ENCODE measurements at places on chromosomes 5 and 9. TPM values are rescaled to one million over a fixed set of nuclear protein-coding genes. Genes with fewer than 3 reads are reported as not detected.

- H3K4me3 ChIP-seq: no peak overlapping the region
- H3K4me1 ChIP-seq: no peaks in the 10 kb centered on the region
- H3K27me3 ChIP-seq: peaks cover 27% of the 10 kb centered on the region
- H3K27ac ChIP-seq: no peak overlapping the region
These were observed 23.1 kb downstream of the ADRB2 start for GRCh38 chr5:148849461-148849860.

DNA sequence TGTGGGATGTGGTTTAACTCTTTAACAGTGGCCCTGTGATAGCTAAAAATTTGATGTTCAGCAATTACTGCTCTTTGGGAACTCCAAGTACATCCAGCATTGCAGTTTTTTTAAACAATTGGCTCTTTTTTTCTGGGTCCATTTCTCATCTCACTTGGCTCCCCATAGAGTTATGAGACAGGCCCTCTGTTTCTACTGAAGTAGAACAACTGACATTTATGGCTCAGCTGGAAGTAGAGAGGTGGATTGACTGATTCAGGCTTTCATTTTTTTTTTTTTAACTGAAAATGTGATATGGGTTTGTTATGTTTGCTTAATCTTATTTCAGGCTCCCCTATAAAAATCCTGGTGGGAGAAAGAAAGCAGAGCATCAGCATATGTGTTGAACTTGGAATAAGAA lies 96.6 kb upstream of the CD180 start:
- no peak overlapping the region for H3K27ac ChIP-seq
- H3K4me1 ChIP-seq: peaks cover 11% of the 10 kb centered on the region
- DNase-seq: no peak
- no peaks in the 10 kb centered on the region for H3K27me3 ChIP-seq
- H3K4me3 ChIP-seq: no peak overlapping the region
- H3K36me3 ChIP-seq: no peaks in the 10 kb centered on the region

- H3K27ac ChIP-seq: no peak overlapping the region
- peaks cover 17% of the 10 kb centered on the region for H3K4me1 ChIP-seq
- H3K36me3 ChIP-seq: peaks cover 23% of the 10 kb centered on the region
- no peak overlapping the region for H3K4me3 ChIP-seq
- H3K27me3 ChIP-seq: no peaks in the 10 kb centered on the region
- DNase-seq: no peak
These were observed 31.0 kb upstream of the RPS23 start for GRCh38 chr5:82309091-82309531.

DNA sequence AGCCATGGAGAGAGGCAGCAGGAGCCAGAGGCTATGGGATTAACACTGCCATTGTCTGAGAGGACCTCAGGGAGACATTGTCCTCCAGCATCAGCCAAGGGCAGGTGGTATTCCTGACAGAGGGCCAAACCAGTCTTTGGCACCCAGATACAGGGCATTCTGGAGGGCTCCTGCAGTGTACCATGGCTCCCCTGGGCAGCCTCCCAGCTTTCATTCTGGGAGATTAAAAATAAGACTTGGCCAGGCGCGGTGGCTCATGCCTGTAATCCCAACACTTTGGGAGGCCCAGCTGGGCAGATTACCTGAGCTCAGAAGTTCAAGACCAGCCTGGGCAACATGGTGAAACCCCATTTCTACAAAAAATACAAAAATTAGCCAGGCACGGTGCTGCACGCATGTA lies 4.2 kb downstream of the MTAP start:
- H3K4me1 ChIP-seq: peaks cover 31% of the 10 kb centered on the region
- peaks cover 11% of the 10 kb centered on the region for H3K36me3 ChIP-seq
- H3K27me3 ChIP-seq: no peaks in the 10 kb centered on the region
- no peak overlapping the region for H3K4me3 ChIP-seq
- no peak overlapping the region for H3K27ac ChIP-seq

DNA sequence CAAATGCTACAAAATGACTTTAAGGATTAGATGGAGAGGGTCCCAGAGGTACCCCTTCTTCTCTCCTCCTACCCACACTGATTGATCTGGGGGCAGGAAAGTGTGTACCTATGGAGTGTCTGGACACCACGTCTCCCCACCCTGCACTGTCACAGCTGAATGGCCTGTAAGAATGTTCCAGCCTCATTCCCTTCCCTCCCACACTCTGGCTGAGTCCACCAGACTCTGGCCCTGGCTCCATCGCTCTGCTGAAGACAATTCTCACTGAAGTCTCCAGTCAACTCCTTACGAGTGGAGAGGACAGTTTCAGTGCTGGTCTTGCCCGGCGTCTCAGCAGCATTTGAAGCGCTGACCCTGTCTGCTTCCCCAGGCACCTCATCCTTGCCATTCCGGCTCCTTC lies 105.8 kb downstream of the TTLL11 start:
- H3K27me3 ChIP-seq: no peaks in the 10 kb centered on the region
- H3K27ac ChIP-seq: no peak overlapping the region
- H3K4me1 ChIP-seq: peaks cover 5% of the 10 kb centered on the region
- H3K4me3 ChIP-seq: no peak overlapping the region
- no peak for DNase-seq

GRCh38 chr9:137318602-137319001 lies 16.5 kb upstream of the NRARP start:
- no peak overlapping the region for H3K27ac ChIP-seq
- no peaks in the 10 kb centered on the region for H3K27me3 ChIP-seq
- no peaks in the 10 kb centered on the region for H3K36me3 ChIP-seq
- H3K4me1 ChIP-seq: peaks cover 4% of the 10 kb centered on the region

DNA sequence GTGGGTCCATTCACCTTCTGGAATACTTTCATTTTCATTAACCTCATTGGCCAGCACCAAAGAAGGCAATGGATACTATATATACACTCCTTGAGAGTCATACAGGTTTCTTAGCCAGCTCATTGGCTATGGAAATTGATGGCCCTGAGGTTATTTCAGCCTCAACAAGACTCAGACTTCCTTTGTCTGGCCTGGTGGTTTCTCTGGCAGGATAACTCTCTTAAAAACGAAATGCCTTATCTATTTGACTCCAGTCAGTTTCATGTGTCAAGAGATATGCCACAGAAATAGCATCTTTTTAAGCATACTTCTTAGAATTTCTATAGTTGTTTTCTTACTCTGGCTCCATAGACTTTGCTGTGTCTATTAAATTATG lies 28.9 kb downstream of the CDH9 start:
- H3K27me3 ChIP-seq: peaks cover 8% of the 10 kb centered on the region
- peaks cover 11% of the 10 kb centered on the region for H3K4me1 ChIP-seq
- no peak overlapping the region for H3K27ac ChIP-seq
- no peak for DNase-seq
- H3K4me3 ChIP-seq: no peak overlapping the region

DNA sequence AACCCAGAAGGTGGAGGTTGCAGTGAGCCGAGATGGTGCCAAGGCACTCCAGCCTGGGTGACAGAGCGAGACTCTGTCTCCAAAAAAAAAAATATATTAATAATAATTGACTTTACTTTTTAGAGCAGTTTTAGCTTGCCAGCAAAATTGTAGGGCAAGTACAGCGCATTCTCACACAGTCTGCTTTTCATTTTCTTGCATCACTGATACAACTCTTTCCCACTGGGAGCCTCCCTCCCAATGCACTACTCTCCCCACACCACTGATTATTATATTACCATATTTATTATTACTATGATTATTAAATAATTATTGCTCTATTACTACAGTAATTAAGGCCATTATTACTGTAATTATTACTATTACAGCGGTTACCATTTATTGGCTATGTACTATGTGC lies 212.8 kb downstream of the GNA14 start:
- no peak overlapping the region for H3K4me3 ChIP-seq
- H3K27ac ChIP-seq: no peak overlapping the region
- peaks cover 18% of the 10 kb centered on the region for H3K4me1 ChIP-seq
- no peak for DNase-seq
- no peaks in the 10 kb centered on the region for H3K36me3 ChIP-seq
- peaks cover 3% of the 10 kb centered on the region for H3K27me3 ChIP-seq

GRCh38 chr5:180618829-180619562 lies 27.7 kb upstream of the SCGB3A1 start:
- peaks cover 35% of the 10 kb centered on the region for H3K27me3 ChIP-seq
- H3K4me3 ChIP-seq: peak overlapping the region; percentile 61
- H3K36me3 ChIP-seq: no peaks in the 10 kb centered on the region

- H3K27ac ChIP-seq: no peak overlapping the region
- no peak for DNase-seq
- no peaks in the 10 kb centered on the region for H3K36me3 ChIP-seq
- H3K27me3 ChIP-seq: peaks cover 81% of the 10 kb centered on the region
These were observed 2.8 kb downstream of the ST8SIA4 start for GRCh38 chr5:100900142-100900795.

- no peaks in the 10 kb centered on the region for H3K36me3 ChIP-seq
- H3K4me1 ChIP-seq: no peaks in the 10 kb centered on the region
- no peaks in the 10 kb centered on the region for H3K27me3 ChIP-seq
- no peak overlapping the region for H3K4me3 ChIP-seq
These were observed 35.5 kb downstream of the GADD45G start for GRCh38 chr9:89640361-89640760.

GRCh38 chr9:4700091-4700490 lies 20.7 kb downstream of the CDC37L1 start:
- no peak overlapping the region for H3K4me3 ChIP-seq
- peaks cover 5% of the 10 kb centered on the region for H3K4me1 ChIP-seq
- H3K27me3 ChIP-seq: no peaks in the 10 kb centered on the region
- peaks cover 32% of the 10 kb centered on the region for H3K36me3 ChIP-seq
- no peak overlapping the region for H3K27ac ChIP-seq
- DNase-seq: no peak

DNA sequence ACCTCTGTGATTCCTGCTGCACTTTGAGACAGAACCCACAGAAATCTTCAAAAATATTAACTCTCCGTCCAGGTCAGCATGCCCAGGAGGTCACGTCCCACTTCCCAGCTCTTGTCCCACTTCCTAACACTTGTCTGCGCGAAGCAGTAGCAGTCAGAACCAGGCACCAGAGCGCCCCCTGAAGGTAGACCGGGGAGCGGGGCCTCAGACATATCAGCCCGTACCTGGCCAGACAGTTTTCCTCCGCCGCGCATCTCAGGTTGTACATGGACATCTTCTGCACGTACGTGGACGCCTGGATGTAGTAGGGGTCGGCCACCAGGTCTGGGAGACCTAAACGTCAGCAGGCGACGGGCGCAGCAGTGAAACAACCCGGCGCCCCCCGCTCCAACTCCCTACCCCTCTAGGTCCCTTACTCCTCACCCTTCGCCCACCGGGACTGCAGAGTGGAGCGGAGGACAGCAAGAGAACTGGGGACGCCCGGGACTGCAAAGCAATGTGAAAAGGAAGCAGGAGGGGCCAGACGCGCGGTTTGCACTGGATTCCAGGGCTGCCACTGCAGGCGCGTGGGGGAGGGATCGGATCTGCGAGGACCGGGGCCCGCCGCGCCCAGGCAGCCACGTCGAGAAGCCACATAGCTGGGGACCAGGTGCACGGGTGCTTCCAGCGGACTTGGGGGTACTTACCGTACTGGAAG lies 1.2 kb downstream of the LOX start:
- no peaks in the 10 kb centered on the region for H3K36me3 ChIP-seq
- H3K27me3 ChIP-seq: peaks cover 42% of the 10 kb centered on the region
- peak overlapping the region; percentile 79 for H3K4me3 ChIP-seq
- H3K4me1 ChIP-seq: peaks cover 22% of the 10 kb centered on the region

GRCh38 chr5:94670726-94671125 lies 52.3 kb downstream of the SLF1 start:
- no peak overlapping the region for H3K27ac ChIP-seq
- no peaks in the 10 kb centered on the region for H3K27me3 ChIP-seq
- no peak overlapping the region for H3K4me3 ChIP-seq

DNA sequence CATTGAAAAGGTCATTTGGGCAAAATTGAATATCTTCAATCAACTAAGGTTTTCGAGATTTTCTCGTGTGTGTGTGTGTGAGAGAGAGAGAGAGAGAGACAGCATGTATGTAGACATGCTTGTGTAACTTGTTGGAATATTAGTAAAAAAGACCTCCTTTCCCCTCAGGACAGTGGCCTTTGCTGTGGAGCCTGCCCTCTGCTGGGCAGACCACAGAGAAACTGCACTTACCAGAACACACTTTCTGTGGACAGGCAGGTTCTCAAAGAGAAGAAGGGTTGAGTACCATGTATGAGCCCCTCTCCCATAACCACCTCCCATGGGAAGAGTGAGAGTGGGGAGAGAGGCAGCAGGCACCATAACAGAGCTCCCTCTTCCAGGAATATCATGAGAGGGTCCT lies 45.6 kb downstream of the CFAP90 start:
- no peaks in the 10 kb centered on the region for H3K4me1 ChIP-seq
- no peak overlapping the region for H3K4me3 ChIP-seq
- DNase-seq: no peak

- DNase-seq: no peak
- H3K27ac ChIP-seq: no peak overlapping the region
- peaks cover 5% of the 10 kb centered on the region for H3K36me3 ChIP-seq
These were observed 223.5 kb upstream of the TUT7 start for GRCh38 chr9:86577420-86578333.

- no peak overlapping the region for H3K4me3 ChIP-seq
- H3K4me1 ChIP-seq: peaks cover 14% of the 10 kb centered on the region
- no peaks in the 10 kb centered on the region for H3K36me3 ChIP-seq
- H3K27ac ChIP-seq: no peak overlapping the region
- no peak for DNase-seq
These were observed 165.6 kb downstream of the MACROH2A1 start for GRCh38 chr5:135233477-135233876.

DNA sequence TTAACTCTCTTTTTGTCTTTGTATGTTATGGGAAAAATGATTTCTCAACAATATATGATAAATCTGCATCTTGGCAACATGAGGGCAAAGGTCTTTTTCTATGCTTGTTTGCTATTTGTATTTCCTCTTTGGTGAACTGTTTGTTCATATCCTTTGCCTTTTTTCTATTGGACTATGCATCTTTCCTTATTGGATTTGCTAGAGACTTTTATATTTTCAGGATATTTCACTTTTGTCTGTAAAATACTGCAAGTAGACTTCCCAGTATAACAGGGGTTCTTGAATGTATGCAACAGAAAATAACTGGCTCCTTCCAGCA lies 69.4 kb upstream of the SSBP2 start:
- H3K36me3 ChIP-seq: no peaks in the 10 kb centered on the region
- H3K4me3 ChIP-seq: no peak overlapping the region
- H3K27me3 ChIP-seq: no peaks in the 10 kb centered on the region
- H3K4me1 ChIP-seq: peaks cover 19% of the 10 kb centered on the region
- H3K27ac ChIP-seq: peak overlapping the region; percentile 79

DNA sequence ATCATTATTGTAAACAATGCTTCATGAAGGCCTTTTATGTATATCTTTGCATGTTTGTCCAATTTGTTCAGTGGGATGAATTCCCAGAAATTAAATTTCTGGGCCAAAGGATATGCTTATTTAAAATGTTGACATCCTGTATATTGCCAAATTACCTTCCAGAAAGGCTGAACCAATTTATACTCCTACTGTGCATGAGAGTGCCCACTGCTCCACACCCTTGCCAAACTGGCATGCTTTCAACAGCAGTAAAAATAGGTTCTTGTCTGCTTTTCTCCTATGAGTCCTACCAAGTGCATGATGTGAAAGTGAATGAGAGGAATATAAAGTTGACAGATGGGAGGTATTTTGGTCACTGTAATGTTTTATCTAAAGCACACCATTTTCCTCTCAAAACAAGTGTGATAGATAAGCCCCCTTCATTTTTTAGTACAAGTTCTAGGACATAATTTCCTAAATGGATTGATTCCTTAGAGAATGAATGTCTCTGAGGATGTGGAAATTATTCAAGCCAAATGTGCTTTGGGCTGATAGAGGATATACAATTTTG lies 70.5 kb upstream of the ERBIN start:
- H3K36me3 ChIP-seq: no peaks in the 10 kb centered on the region
- no peaks in the 10 kb centered on the region for H3K4me1 ChIP-seq
- peaks cover 18% of the 10 kb centered on the region for H3K27me3 ChIP-seq
- no peak overlapping the region for H3K4me3 ChIP-seq
- no peak for DNase-seq

Gene SLC36A2
- not detected for total RNA-seq

Gene NTRK2
- 63.4 TPM for total RNA-seq

Gene CTSL
- total RNA-seq: 85.9 TPM

Gene TMC1
- 0.22 TPM for total RNA-seq

Gene GOLGA1
- total RNA-seq: 23.4 TPM

Gene CCNJL
- total RNA-seq: 9.7 TPM

Gene ZNF484
- 14.2 TPM for total RNA-seq

Gene SHISAL2B
- total RNA-seq: not detected
